ENCODE measurements at places on chromosomes 16 and 17. TPM values are rescaled to one million over a fixed set of nuclear protein-coding genes. Genes with fewer than 3 reads are reported as not detected.

DNA sequence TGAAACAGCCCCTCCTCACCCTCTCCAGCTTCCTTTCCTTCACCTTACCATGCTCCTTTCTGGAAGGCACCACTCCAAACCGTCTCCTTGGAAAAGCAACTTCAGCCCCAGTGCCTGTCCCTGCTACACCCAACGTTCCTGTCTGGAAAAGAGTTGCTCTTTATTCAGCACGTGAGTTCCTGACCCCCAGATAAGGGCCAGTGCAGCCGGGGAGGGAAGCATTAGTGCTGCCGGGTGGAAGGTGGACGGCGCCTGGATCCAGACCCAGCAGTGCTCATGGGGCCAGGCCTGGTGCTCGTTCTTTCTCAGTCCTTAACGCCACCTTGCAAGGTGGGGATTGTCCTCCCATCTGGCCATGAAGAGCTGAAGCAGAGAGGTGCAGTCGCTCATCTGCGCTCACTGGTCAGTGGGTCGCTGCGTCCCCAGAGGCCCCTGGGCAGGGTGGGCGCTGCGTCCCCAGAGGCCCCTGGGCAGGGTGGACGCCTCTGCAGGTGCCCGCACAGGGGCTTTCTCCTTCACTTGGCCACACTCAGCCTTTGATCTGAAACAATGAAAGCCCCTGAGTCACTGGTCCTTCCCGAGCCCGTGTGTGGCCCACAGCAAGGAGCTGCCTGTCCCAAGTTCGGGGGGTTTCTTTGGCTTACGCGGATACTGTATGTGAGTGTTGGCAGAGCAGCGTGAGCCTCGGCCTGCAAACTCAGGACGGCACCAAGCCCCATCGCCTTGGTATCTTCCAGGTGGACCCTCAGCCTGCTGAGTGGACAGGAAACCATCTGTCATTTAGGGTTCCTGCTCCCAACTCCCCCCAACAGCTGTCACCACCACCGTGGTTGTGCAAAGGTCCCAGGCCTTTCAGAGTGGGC, 117.1 kb downstream of the SEC14L1 start:
- no peak for DNase-seq

ZNF385C gene
- under 0.01 TPM for total RNA-seq

HSPB9 gene
- total RNA-seq = under 0.01 TPM

MT1A gene
- not detected for total RNA-seq

All from dermis microvascular lymphatic vessel endothelial cell (primary cell).